ENCODE measurements at places on chromosomes 16 and 17.

DNA sequence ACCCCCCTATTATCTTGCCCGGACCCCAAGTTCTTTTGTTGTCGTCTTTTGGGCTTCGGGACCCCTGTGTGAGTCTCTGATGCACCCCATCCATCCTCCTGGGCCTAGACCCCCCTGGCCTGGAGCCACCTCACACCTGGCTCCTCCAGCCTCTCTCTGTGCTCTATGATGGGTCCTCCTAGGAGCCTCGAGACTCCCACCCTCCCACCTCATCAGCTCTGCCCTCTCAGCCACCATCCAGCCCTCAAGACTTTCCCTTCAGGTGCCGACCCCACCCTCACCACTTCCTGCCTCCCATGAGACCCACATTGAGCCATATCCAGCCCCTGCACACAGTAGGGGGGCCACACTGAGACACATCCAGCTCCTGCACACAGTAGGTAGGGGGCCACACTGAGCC, 8.7 kb upstream of the ATP2A3 start:
- no peak for DNase-seq

GRCh38 chr17:278055-278675, 74.4 kb downstream of the RPH3AL start:
- no peak for DNase-seq

DNA sequence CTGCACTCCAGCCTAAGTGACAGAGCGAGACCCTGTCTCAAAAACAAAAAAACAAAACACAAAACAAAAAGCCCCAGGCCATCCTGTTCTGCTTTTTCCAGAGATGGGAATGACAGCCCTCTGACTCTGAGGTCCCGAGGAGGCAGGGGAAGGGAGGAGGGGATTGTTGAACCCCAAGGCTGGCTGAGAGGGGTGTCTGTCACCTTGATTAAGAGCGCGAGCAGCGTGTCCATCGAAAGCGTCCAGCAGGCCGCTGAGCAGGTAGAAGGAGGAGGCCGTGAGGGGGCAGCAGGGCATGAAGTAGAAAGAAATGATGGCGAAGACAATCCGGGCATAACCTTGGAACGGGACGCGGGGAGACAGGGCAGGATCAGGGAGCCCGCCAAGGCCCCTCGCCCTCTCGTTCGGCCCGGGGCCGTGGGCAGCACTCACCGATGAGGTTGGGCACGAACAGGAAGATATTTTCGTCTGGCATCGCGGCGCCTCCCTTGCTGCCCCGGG, 593 bp downstream of the CDIPT start:
- no peak for DNase-seq

GRCh38 chr16:81321536-81321935, 6.8 kb downstream of the GAN start:
- no peak for DNase-seq

GRCh38 chr16:49150341-49150740, 131.3 kb downstream of the CBLN1 start:
- no peak for DNase-seq

DNA sequence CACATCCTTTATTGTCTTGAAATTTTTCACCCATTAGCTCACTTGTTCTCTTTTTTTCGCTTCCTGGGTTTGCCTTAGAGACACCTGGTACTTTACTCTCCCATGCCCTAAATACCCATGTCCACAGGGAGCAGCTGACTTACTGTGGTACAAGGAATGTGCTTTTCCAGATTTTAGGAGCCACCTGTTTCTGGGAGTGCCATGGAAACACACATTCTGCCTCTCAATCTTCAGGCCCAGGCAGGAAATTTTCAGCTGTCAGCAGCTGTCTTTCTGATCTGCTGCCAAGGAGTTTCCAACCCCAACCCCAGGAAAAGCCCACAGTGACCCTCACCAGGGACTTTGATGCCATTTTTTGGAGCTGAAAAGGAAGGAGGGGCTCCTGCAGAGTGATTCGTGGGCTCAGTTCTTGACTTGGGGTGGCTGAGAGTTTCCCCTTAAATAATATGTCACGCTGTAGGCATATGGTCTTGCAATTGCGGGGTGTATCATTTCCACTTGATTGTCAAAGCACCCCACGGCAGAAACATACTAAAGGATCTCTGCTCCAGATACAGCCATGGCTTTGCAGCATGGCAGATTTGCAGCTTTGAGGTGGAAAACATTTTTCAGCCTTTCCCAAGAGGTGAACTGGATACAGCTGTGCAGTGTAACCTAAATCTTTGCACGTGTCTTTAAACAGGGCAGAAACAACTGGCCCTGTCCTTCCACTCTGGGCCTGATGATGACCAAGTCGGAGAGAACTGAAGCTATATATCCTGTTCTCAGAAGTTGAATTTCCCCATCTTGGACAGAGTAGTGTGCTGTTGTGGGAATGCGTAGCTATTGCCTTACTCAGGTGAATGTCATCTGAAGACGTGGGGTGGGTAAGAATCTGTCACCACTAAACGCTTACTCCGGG, 19.2 kb downstream of the RBFOX1 start:
- DNase-seq: no peak

DNA sequence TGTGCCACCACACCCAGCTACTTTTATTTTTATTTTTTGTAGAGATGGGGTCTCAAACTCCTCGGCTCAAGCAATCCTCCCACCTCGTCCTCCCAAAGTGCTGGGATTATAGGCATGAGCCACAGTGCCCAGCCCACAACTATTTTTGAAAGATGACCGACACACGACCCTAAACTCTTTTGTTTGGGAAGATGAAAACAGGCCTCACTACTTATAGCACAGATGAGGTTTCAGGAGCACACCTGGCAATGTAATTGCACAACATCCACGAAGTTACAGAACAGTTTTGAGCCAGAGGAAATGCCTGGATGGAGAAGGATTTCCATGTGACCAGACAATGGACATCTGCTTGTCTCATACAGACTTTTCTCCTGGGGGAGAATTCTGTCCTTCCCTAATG, 43.4 kb upstream of the PRSS54 start:
- no peak for DNase-seq

- DNase-seq: no peak
Observed at GRCh38 chr16:58230259-58230658, 32.4 kb upstream of the CSNK2A2 start.

- DNase-seq: no peak
Observed at GRCh38 chr17:58189436-58190146, 2.9 kb upstream of the EPX start.

DNA sequence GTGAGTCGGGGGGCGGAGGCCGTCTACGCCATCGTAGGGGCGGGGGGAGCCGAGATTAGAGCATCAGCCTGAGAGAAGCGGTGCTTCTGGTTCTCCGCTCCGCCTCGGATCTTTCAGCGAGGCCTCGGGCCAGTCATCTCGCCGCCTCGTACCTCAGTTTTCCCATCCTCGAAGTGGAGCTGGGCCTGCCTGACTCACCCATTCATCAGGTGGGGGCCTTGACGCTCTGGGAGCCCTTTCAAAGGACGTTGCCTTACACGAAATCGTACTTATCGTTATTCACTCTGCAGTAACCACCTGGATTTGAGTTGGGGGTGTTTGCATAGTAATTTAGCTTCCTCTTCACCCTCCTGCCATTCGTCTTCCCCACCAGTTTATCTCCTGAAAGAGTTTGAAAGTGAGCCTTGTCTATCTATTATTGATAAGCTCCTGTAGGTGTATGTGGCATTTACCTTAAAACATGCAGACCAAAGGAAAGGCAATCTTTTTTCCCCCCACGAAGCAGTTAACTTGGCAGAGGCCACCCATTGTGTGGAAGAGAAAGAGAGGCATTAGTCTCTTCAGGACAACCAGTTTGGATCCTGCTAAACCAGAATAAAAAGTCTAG, 674 bp downstream of the TAF15 start:
- no peak for DNase-seq

GRCh38 chr17:49495842-49496182, 719 bp downstream of the NGFR start:
- DNase-seq: no peak

DNA sequence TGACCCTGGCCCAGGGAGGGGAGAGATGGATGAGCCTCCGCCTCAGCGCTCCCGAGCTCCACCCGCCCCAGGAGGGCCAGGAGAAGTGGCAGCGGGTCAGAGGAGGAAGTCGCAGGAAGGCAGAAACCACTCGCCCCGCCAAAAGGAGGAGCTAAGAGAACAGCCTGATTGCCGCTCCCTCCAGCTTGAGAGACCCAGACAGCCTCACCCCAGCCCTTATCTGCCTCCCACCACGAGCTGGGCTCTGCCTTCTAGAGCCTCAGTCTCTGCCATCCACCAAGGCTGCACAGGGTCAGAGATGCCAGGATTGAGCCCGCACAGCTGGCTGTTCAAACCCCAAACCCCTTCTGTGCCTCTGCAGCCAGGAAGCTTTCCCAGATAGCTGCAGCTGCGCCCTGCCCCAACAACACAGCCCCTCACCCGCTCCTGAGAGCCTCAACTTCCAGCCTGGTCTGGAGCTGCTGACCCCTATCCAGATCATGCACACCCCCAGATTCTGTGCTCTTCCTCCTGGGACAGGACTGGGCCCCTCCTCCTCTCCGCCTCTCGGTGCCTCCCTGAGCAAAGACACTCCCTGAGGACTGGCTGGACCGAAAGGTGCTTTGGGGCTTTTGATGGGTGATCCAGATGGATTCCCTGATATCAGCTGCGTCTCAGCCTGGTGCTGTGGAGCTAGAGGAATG, 1.0 kb upstream of the ATP2A3 start:
- DNase-seq: no peak

DNA sequence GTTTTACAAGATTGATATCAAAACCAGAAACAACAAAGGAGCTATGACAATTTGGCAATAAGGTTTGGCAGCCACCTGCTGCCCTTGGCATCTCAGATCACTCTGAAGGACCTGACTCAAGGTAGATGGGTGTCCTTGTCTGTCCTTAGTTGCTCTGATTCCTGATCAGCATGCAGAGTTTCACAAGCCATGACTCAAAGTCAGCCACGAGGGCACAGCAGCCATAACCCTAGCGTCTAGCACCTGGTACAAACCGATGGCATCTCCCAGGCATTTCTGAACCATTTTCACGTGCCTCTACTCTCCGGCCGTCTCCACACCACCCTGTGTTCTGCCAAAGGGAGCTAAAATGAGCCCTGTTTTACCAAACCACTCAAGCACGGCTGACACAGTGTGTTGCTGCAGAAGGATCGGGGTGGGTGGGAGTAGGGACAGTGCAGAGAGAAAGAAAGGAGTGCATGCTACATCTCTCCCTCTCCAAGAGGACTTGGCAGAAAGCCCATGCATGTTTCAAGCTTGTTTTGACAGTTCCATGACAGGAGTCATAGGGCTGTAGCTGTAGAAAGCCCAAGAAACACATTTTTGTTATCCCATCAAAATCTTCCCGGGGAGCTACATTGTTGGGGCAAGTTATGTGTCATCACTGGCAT, 297.3 kb downstream of the ABCC12 start:
- no peak for DNase-seq

- DNase-seq: no peak
Observed at GRCh38 chr17:72724267-72724666, 368.2 kb downstream of the SLC39A11 start.

DNA sequence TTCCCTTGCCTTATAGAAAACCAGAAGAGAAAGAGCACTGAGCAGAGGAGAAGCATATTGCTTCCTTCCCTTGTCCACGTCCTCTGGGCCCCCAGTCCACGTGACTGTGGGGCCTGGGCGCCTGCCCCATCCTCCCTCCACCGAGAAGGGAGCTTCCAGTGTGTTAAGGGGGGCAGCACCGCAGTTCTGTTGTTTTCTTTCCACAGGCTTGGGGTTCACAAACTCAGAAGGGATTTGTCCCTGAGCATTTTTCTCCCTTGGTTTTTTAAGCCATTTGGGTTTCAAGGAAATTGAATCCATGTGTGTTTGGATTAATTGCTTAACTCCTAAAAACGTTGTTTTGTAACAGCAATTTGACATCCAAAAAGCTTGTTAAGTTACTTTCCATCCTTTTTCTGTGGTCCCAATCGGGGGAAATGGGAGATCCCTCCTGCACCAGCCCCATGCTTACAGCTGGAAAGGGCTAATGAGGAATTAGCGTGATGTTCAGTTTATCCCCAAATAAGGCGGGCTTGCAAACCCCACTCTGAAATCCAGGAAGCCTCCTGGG, 347.5 kb upstream of the TNRC6C start:
- DNase-seq: no peak

DNA sequence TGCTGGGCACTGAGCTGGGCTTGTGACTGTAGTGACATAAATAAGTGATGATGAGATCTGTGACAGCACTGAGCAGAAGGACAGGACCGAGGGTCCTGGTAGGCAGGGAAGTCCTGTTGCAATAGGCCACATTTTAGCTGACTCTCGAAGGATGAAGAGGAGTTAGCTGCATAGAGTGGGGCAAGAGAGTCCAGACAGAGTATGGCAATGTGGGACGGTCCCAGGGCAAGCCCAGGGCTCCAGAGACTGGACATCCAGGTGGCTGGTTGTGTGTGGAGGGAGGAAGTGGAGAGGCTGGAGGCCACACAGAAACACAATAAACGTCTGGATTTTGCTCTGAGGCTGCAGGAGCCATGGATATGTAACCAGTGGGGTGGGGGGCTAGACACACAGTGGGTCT, 64.5 kb upstream of the ZNF423 start:
- DNase-seq: no peak

GRCh38 chr16:86911437-86911958, 333.1 kb downstream of the FOXL1 start:
- DNase-seq: no peak

DNA sequence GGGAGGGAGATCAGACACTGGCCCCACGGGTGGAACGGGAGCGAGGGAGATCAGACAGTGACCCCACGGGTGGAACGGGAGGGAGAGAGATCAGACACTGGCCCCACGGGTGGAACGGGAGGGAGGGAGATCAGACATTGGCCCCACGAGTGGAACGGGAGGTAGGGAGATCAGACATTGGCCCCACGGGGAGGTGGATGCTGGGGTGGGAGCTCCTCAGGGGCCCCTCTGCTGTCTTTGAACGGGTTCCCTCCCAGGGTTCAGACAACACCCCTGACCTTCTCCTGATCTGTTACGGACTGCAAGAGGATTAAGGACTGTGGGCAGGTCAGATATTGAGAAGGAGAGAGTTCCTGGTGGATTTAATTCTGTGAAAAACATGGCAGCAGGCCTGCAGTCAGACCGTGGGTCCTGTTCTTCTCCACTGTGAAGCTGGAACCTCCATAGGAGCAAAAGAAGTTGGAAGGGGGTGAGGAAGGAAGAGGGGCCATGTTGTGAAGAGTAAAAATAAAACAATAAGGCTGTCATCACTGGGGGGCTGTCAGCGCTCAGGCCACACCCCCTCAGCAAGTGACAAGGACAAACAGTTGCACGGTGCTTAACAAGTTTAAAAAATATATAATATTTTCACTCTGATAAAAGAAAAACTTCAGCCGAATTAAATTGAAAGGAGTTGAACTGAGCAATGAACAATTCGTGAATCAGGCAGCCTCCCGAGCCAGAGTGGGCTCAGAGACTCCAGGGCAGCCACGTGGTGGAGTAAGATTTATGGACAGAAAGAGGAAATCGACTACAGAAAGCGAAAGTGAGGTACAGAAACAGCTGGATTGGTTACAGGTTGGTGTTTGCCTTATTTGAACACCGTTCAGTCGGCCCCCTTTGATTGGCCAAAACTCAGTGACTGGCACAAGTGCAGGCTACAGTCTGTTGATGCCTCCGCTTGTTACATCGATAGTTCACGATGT, 348.7 kb upstream of the TNRC6C start:
- DNase-seq: no peak

DNA sequence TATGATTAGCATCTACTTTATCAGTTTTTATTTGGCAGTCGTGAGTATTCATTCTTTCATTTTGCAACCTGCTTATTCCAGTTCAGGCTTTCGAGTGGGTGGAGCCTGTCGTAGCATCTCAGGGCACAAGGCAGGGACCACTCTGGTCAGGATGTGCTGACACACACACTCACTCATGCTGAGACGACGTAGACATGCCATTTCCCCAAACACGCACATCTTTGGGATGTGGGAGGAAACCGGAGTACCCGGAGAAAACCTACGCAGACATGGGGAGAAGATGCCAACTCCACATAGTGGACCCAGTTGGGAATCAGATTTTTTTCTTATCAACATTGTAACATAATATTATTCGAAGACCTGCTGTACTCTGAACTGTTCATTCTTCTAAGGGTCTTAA, 756.5 kb upstream of the RBFOX1 start:
- no peak for DNase-seq

Data from NCI-H2081 treated with DMSO at 0.1 percent for 48 hours (cell line).